Neural crest cell (in vitro differentiated cells): ENCODE measurements at places on chromosomes 16 and 17. TPM values are rescaled to one million over a fixed set of nuclear protein-coding genes. Genes with fewer than 3 reads are reported as not detected.

Gene CCL8
- not detected in 2 replicates for total RNA-seq

Gene CYGB
- 8.6 and 8.7 TPM in 2 replicates for total RNA-seq

DNA sequence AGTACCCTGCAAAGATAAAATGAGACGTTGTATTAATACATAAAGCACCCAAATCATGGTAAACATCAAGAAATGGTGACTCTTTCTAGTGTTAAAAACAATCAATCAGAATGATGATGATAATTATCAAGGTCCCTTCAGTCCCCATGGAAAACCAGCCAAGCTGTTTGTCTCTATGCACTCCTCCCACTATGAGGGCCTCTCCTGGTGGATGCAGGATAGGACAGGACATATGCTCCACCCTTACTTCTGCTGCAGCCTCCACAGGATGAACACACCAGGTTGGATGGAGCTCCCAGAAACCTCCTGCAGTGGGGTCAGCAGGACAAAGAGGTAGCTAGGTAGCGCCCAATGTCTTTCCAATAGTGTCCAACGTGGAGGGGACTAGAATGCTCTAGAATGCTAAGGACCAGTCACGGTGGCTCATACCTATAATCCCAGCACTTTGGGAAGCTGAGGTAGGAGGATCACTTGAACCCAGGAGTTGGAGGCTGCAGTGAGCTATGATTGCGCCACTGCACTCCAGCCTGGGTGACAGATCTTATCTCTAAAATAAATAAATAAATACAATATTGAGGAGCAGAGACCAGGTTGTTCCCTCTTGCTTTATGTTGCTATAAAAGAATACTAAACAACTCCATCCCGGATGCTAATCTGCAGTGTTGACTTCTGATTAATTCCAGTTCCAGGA, 9.9 kb upstream of the KDM8 start:
- H3K4me1 ChIP-seq = no peaks in the 10 kb centered on the region
- no peak overlapping the region for H3K4me3 ChIP-seq
- DNase-seq = no peak
- H3K27ac ChIP-seq = no peak overlapping the region

DNA sequence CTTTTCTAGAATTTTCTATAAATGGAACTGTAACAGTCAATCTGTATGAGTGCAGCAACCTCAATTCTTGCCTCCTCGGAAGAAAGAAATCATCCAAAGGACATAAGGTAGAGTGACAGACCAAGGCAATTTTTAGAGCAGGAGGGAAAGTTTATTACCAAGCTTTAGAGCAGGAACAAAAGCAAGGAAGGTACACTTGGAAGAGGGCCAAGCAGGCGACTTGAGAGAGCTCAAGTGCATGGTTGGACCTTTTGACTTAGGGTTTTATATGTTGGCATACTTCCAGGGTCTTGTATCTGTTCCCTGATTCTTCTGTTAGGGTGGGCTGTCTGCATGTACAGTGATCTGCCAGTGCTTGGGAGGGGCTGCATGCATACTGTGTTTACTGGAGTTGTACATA, 50.3 kb downstream of the SCNN1G start:
- no peak overlapping the region for H3K4me3 ChIP-seq
- H3K27me3 ChIP-seq = peaks cover 5% of the 10 kb centered on the region
- no peaks in the 10 kb centered on the region for H3K4me1 ChIP-seq
- peak overlapping the region; percentile 78 for H3K27ac ChIP-seq

- H3K27ac ChIP-seq = no peak overlapping the region
- no peaks in the 10 kb centered on the region for H3K4me1 ChIP-seq
- no peaks in the 10 kb centered on the region for H3K27me3 ChIP-seq
- no peak for DNase-seq
Observed at GRCh38 chr17:12729086-12729485, 60.2 kb upstream of the ARHGAP44 start.

Gene NAA60
- 48.9 and 55.3 TPM in 2 replicates for total RNA-seq

Gene CHST5
- total RNA-seq = 1.3 and 1.5 TPM in 2 replicates

DNA sequence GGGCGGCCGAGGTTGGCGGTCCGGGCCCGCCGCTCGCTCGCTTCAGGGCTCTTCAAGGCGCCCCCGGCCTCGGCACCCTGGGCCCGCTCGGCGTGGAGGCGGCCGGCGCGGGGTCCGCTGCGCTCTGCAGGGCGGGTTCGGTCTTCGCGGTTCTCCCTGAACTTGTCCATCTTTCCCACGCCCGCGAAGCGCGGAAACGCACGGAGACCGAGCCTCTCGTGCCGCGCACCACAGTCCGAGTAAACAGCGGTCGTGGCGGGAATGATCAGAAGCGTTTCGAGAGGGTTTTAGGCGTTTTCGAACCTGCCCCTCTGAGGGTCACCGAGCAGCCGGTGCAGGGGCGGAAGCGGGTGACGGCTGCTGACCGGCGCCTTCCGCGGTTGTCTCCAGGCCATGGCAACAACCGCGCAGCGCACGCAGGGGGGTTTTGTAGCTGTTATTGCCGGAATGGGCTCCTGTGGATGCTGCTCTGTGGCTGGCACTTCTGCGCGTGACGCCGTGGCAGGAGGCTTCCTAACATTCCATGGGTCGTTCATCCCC, 414 bp downstream of the NARF start:
- H3K36me3 ChIP-seq = peaks cover 6% of the 10 kb centered on the region
- DNase-seq = peak; percentile 22
- peak overlapping the region; percentile 83 for H3K27ac ChIP-seq
- H3K27me3 ChIP-seq = no peaks in the 10 kb centered on the region

GRCh38 chr16:84780544-84781376, 39.0 kb upstream of the CRISPLD2 start:
- no peaks in the 10 kb centered on the region for H3K4me1 ChIP-seq
- H3K36me3 ChIP-seq = peaks cover 29% of the 10 kb centered on the region
- DNase-seq = no peak

DNA sequence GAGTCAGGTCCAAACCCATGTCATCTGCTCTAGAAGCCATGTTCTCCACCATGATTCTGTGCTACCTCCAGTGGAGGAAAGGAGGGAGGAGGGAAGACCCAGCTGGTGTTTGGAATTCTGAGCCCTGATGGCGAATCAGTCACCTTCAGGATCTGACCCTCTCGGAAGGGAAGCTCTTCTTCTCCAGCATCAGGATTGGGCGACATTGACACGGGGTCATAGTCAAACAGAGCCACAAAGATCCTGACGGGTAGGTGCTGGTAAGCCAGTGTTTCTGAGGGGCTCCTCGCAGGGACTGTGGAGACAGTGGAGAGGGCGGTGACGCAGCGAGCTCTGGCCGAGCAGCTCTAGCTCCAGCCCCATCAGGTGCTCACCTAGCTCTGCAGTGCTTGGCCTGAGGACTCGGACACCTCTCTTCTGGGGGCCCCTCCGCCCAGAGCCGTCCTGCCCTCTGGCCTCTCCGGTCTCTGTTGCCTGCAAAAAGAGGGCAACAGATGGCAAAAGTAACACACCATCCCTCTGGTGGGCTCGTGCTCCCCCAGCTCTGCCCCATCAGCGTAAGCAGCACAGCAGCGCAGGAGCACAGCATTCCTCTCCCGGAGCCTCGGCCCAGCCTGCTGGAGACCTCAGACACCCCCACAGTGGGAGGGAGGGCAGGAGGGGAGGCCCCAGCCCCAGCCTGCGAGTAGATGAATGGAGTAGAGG, 21.0 kb downstream of the TSPOAP1 start:
- DNase-seq = no peak
- H3K27ac ChIP-seq = no peak overlapping the region
- no peaks in the 10 kb centered on the region for H3K36me3 ChIP-seq
- no peak overlapping the region for H3K4me3 ChIP-seq
- no peaks in the 10 kb centered on the region for H3K27me3 ChIP-seq

- no peaks in the 10 kb centered on the region for H3K36me3 ChIP-seq
- peaks cover 24% of the 10 kb centered on the region for H3K4me1 ChIP-seq
- H3K27me3 ChIP-seq = peaks cover 81% of the 10 kb centered on the region
- no peak within 1 kb of the TSS for H3K27ac ChIP-seq
- H3K4me3 ChIP-seq = peak within 1 kb of the TSS; percentile 83
- DNase-seq = peak; percentile 77
Observed at GRCh38 chr17:48816774-48817590, at the start of gene TTLL6. Gene TTLL6, minus strand, starts transcription at chr17:48817229. Its CDS starts 157 bp downstream, at chr17:48817072.

Gene TMEM92
- 3.0 and 3.5 TPM in 2 replicates for total RNA-seq

DNA sequence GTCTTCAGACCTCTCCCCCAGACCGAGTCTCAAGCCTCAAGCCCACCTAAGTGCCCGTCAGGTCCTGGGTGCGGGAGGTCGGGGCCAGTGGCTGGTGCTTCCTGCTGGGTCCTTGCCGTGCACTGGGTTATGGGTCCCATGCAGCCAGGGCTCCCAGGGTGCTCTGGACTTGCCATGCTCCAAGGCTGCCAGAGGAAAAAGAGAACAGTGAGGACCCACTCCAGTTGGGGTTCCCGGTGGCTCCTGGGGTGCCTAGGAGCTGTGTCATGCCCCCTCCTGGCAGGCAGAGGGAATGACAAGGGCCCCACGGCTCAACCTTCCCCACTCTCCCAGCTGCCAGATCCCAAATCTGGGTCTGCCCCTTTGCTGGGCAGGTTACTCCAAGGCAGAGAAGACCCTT, 3.8 kb downstream of the SNX20 start:
- H3K27me3 ChIP-seq = no peaks in the 10 kb centered on the region
- H3K36me3 ChIP-seq = peaks cover 4% of the 10 kb centered on the region
- H3K4me1 ChIP-seq = no peaks in the 10 kb centered on the region
- H3K27ac ChIP-seq = no peak overlapping the region

Gene TMC7
- 3.1 and 3.9 TPM in 2 replicates for total RNA-seq

Gene NTN1
- total RNA-seq = 10.1 and 10.3 TPM in 2 replicates

Gene HOXB2
- total RNA-seq = 60.0 and 60.9 TPM in 2 replicates

Gene TP53TG3C
- total RNA-seq = not detected in 2 replicates

GRCh38 chr17:4375039-4375748, 8.7 kb upstream of the UBE2G1 start:
- H3K4me3 ChIP-seq = no peak overlapping the region
- H3K4me1 ChIP-seq = no peaks in the 10 kb centered on the region

GRCh38 chr16:54952195-54952594, 21.5 kb downstream of the IRX5 start:
- DNase-seq = no peak
- H3K27me3 ChIP-seq = peaks cover 46% of the 10 kb centered on the region
- H3K4me1 ChIP-seq = peaks cover 9% of the 10 kb centered on the region
- no peaks in the 10 kb centered on the region for H3K36me3 ChIP-seq

Gene ZG16
- total RNA-seq = not detected in 2 replicates

DNA sequence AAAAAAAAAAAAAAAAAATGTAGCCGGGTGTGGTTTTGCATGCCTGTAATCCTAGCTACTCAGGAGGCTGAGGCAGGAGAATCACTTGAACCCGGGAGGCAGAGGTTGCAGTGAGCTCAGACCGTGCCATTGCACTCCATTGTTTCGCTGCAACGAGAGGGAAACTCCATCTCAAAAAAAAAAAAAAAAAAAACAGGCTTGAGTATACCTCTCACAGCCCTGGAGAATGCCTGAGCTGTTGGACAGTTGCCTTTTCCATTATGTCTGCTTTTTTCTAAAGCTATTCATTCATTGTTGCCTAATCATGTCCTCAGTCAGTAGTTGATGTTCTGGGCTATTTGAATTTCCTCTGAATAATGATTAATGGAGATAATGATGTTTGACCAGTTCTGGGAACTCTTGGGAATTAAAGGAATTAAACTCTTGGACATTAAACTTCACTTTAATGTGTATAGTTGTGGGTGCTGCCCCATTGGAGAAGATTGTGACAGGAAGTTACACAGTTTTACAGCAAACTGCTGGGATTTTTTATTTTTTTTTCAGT, 11.8 kb downstream of the HMOX2 start:
- no peak overlapping the region for H3K4me3 ChIP-seq
- peaks cover 8% of the 10 kb centered on the region for H3K4me1 ChIP-seq
- no peaks in the 10 kb centered on the region for H3K36me3 ChIP-seq
